ENCODE measurements at places on chromosomes 2 and 18.

- DNase-seq, result no peak
Observed at GRCh38 chr2:39218391-39218790, 25.4 kb downstream of the CDKL4 start.

- DNase-seq, result peak; percentile 65
Observed at GRCh38 chr18:79480171-79481045, 84.7 kb downstream of the NFATC1 start.

DNA sequence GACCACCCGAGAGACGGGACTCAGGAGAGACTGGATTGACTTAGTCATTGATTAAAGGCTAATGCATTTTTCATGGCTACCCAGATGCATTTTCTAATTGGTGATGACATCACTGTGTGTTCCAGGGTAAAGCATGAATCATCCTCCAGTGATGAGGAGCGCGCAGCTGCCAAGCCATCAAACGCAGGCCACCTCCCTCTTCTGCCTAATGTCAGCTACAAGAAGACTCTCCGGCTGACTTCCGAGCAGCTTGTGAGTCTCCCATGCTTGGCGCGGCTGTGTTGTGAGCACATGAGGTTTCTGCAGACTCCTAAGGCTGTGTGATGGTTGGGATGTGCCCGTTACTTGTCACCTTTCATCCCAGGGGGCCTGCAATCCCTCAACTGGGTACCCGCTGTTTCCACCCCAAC, 56.4 kb downstream of the LPIN1 start:
- DNase-seq, result peak; percentile 88

GRCh38 chr2:169819106-169819505, 5.6 kb downstream of the METTL5 start:
- peak; percentile 42 for DNase-seq

GRCh38 chr2:120367649-120368048, 21.7 kb downstream of the INHBB start:
- DNase-seq, result peak; percentile 81

GRCh38 chr2:143828763-143829537, 691.0 kb downstream of the ZEB2 start:
- DNase-seq, result no peak

- no peak for DNase-seq
Observed at GRCh38 chr2:5869936-5870335, 177.8 kb downstream of the SOX11 start.

DNA sequence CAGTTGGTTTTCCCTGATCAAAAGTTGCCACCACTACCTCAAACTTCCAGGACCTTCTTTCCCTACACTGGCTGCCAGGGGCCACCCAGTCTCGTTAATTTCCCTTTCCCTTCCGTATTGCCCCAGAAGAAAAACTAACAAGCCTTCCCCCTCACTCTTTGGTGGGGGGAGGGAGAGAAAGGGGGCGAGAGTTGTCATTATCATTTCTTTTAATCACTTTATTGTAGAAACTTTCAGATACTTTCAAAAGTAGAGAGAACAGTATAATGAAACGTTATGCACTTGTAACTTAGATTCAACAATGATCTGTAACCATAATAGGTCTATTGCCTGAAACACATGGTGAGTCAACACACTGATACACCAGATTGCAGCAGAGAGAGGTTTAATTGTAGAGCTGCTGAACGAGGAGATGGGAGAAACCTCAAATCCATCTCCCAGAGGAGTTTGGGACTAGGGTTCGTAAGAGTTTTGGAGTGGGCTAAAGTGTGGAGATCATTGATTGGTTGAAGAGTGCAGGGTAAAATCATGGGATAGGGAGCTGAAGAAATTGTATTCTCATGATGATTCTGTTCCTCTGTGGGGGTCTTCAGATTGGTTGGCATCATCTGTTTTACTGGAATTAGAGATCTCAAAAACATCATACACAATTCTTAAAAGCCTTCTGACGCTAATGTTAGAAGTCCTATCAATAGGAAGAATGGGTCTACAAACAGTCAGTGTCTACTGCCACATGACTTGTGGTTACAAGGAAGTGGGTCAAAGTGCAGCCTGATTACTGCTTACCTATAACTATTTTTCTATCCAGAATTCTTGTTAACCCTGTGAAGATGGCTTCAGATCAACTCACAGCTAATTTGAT, 2.6 kb upstream of the RNF149 start:
- DNase-seq, result no peak

GRCh38 chr18:72985686-72986085, 117.9 kb upstream of the NETO1 start:
- DNase-seq, result no peak

- DNase-seq, result no peak
Observed at GRCh38 chr2:202261531-202261930, 4.0 kb upstream of the NOP58 start.

DNA sequence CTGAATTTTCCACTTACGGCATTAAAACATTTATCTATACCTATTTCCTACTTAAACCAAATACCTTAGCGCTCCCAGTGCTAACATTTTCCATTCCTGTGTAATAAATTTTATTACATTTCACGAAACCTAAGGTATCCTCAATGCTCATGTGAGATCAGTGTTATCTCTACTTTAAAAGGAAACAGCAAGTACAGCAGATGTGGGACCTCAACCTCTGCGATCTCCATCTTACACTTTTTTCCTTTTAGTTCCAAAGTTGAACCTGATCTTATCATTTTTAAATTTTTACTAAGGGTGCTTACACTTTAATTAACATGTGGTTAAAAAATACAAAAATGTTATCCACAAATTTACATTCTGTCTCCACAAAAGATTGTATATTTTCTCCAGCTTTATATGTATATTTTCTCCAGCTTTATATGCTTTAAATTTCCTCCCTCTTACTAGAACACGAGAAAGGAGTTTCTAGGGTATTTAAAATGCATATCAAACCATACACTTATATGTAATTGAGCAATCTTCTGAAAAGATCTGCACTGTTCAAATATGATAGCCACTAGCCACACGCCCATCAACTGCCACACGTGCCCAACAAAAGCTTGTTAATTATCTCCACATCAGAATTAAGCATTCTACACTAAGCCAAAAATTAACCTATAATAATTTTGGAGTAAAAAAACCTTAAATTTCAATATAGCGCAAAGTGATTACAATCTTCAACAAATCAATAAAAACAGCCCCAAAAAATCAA, 38.1 kb downstream of the MBOAT2 start:
- no peak for DNase-seq

DNA sequence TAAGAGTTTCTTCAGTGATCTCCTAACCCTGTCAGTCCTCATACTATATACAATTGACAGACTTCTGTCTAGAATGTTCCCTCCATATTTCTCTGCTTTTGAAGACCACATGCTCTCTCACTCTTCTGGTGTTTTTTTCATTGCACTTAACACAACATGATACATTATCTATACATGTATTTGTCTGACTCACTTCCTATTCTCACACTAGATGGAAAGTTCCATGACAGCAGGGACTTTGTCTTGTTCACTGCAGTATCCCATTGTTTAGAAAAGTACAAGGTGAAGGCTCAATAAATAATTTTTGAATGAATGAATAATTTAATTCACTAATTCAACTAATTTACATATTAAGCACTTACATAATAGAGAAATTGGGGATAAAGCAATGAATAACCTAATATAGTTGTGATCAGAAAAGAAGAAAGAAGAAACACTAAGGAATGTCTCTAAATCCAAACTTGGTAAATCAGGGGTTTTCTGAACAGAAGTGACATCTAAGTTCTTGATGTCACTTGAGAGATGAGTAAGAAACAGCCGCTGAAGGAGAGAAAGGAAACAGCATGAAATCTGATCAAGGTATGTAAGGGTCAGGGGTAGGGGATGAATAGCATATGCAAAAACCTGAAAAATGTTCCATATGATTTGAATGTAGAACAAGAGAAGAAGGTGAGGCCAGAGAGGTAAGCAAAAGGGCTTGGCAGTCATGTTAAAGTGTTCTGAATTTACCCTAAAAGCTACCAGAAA, 42.4 kb downstream of the MBD2 start:
- DNase-seq, result no peak

GRCh38 chr2:10883066-10883465, 28.7 kb upstream of the KCNF1 start:
- DNase-seq, result no peak

GRCh38 chr2:126050991-126051736, 604.8 kb upstream of the GYPC start:
- DNase-seq, result no peak

DNA sequence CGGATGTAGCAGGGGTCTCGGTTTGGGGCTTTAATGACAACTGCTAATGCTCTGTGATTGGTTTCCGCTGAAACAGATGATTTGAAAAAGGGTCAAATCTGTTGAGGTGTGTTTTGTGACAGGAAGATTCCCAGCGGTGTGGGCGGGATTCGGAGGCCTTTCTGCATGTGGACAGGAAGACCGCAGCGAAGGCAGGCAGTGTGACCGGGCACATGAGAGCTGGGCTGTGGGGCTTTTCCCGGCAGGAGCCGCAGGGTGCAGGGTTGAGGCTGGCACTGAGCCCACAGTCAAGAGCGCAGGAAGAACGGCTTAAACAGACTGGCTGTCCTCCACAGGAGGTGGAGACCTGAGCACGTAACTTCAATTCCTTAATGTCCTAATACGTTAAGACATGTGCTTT, 180.0 kb upstream of the TPO start:
- peak; percentile 73 for DNase-seq

- DNase-seq, result no peak
Observed at GRCh38 chr2:30223413-30223874, 7.9 kb upstream of the LBH start.

DNA sequence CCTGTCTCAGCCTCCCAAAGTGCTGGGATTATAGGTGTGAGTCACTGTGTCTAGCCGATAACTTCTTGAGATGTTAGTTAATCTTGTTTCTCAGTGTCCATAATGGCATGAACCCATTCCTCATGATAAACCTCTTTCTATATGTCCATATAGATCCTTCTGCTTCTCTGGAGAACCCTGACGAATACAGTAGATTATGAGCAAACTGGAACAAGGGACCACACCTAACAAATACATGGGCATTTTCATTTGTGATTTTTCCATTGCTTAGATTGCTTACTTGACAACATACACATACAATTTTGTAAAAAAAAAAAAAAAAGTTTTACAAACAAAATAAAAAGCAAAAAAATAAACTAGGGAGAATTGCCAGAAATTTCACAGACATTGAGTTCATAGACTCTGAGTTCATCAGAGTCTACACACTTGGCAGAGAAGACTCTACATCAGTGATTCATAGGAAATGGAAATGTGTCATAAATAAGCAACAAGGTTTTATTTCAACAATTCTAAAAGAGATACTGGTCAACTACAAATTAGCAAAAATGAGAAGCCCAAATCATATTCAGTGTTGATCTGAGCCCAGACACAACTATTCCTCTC, 96.7 kb downstream of the GALR1 start:
- no peak for DNase-seq

DNA sequence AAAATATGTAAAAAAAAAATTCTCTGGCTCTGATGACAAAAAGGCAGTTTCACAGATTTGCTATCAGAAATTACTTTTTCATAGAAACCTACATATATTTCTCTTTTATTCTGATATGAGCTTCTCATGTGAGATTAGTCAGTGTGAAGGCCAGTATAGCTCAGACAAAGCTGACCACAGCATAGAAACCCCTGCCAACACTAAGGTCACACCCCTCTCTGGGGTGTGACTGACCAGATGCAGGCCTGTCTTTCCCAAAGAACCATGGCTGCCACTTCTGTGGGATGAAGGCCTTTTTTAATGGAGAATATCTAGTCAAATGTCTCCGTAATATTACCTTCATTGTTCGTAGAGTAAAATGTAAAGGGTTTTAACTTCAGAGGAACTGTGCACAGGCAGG, 330.3 kb upstream of the KCNJ3 start:
- DNase-seq, result no peak

- DNase-seq, result peak; percentile 80
Observed at GRCh38 chr18:10927286-10927992, 221.9 kb downstream of the PIEZO2 start.

DNA sequence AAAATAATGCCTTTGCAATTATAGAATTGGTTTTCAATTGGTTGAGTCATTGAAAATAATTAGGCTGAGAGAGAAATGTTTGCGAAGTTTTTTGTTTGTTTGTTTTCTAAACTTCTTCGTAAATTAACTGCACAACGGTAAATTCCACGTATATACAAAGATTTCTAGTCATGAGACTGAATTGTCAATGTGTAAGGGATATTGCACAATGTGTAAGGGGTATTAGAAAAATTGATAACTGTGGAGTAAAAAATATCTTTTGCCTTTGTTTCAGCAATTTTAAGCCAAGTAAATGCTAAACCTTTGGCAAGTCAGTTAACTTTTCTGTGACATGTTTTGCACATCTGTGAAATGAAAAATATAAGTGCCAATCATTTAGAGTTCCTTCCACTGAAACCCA, 606.0 kb downstream of the TMEM182 start:
- DNase-seq, result no peak

DNA sequence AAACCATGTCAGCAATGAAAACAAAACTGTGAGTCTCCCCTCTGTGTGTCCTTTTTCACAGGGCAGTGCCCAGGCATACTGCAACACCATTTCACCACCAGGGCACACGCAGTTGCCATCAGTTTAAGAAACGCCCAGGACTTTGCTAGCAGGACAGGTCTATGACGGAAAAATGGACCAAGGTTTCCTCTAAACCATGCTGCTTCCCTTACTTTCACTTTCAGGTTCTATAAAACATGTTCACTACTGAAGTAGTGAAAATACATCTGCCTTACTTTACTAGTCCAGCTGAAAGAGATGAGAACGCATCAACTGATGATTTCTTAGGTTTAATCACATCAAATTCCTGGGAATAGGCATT, 110.5 kb downstream of the TCF4 start:
- DNase-seq, result no peak

GRCh38 chr2:234910186-234910679, 41.6 kb upstream of the SH3BP4 start:
- DNase-seq, result no peak

GRCh38 chr2:49845021-49845420, 690.7 kb upstream of the FSHR start:
- DNase-seq, result no peak

- peak; percentile 85 for DNase-seq
Observed at GRCh38 chr18:8942021-8942908, 160.2 kb upstream of the NDUFV2 start.

GRCh38 chr2:218166791-218167190, at the start of gene CXCR1:
TSS of gene CXCR1 (minus strand) at chr2:218166962. CDS start at chr2:218165211, 1,751 bp downstream.
- no peak for DNase-seq

GRCh38 chr2:203693242-203693879, 13.1 kb upstream of the CD28 start:
- no peak for DNase-seq

DNA sequence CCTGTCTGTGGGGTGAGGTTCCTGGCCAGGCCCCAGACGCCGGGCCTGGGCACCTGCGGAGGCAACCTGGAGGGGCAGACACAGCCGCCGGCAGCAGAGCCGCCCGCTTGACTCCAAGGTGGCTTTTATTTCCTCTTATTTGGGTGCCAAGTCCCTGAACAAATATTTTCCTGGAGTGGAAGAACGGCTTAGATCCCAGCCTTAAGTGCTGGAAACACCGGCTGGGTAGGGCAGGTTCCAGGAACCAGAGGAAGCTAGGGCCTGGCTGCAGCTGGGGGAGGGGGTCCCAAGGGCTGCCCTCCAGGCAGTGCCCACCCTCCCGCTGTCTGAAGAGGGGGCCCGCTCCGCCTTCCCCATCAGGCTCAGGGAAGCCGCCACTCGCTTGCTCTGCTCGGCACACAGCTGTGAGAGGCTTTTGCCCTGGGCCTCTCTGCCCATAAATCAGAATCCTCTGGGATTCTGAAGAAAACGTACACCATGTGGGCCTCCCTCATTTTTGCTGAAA, 28.2 kb downstream of the SDC1 start:
- DNase-seq, result no peak
